ENCODE measurements at places on chromosomes 13 and 19.

DNA sequence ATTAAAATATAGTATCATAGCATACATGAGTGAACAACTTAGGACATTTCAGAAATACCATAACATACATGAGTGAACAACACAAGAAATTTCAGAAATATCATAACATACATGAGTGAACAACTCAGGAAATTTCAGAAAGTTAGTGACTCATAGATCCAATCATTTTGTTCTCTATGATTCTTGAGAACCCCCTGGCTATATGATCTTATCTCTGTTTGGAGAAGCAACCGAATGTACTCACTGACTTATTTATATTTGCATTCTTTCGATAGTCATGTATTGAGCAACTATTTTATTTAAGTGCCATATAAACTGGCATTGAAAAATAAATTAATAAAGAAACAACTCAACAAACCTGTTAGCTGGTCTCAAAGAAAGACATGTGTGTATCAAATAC is 251.1 kb downstream of the EFNB2 start:
- no peak for DNase-seq

GRCh38 chr13:24203811-24204210 is 43.3 kb downstream of the SPATA13 start:
- DNase-seq: no peak

- DNase-seq: no peak
Measured at GRCh38 chr19:54266133-54266532, 9.1 kb upstream of the LILRB5 start.

- DNase-seq: peak; percentile 16
Measured at GRCh38 chr13:29435125-29435911, 160.2 kb downstream of the SLC7A1 start.

- DNase-seq: no peak
Measured at GRCh38 chr13:73876323-73876722, 257.9 kb downstream of the KLF12 start.

- DNase-seq: no peak
Measured at GRCh38 chr13:72109863-72110262, 242.9 kb upstream of the DACH1 start.

GRCh38 chr13:110562036-110562597 is 595 bp upstream of the RAB20 start:
- no peak for DNase-seq

DNA sequence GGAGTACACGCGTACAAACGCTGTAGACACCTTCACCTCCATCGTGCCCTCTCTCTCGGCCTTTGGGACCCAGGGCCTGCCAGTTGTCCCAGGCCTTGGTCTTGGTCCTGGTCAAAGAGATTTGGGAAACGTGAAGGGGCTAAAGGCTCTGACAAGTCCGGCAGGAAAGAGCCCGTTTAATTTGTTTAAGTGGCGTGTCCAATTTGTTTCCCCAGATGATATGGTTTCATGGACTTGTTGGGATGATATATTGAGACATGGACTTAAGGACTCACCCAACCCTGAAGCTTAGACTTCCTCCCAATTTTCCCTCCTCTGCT is 2.7 kb downstream of the CLEC11A start:
- no peak for DNase-seq

GRCh38 chr19:17658666-17659065 is 29.5 kb downstream of the UNC13A start:
- DNase-seq: no peak

DNA sequence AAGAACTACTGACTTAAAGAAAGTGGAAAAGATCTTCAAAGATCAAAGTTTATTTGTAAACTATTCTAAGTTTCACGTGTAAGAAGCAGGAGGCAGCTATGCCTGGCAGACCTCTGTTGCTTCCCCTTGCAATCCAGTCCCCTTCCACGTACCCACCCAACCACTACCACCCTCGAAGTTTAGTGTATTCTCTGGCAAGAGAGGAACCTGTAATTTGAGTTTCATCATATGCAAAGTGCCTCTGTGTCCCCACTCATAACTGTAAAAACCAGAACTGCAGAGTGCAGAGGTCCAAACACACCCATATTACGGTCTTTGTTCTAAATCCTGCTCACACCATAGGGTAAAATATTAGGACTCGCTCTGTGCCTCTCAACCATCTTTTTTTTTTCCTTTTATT is 75.8 kb upstream of the FRY start:
- no peak for DNase-seq

DNA sequence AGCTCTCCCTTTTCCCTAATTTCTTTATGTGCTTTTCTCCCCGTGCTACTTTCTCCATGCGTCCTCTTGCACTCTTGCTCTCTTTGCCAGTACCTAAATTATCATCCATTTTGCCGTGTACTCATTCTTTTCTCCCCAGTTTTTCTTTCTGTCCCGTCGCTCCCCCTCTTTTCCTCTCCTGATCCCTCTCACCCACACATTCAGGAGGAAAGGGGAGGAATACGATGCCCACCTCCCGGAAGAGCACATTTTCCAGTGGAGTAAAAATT is 821 bp downstream of the ZNF616 start:
- no peak for DNase-seq

- no peak for DNase-seq
Measured at GRCh38 chr13:110583178-110583865, 21.8 kb upstream of the RAB20 start.

GRCh38 chr13:114143806-114144605 is 11.6 kb upstream of the RASA3 start:
- no peak for DNase-seq

DNA sequence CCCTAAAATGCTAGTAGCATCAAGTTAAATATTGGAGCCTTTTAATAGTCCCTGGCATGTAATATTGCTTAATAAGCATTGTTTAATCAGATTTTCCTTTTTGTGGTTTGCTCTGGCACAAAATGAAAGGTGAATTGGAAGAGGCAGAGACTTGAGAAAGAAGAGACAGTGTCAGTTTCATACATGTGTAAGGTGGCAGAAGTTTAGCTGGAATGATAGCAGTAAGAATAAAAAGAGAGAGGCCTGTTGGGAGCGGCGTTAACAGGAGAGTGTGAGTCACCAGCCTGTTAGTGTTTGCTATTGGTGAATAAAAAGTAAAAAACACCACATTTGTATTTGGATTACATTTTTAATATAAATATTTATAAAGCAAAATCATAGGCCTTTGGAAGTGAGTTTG is 145.3 kb downstream of the PDS5B start:
- no peak for DNase-seq

GRCh38 chr19:33156334-33156733 is 24.4 kb downstream of the WDR88 start:
- DNase-seq: no peak

DNA sequence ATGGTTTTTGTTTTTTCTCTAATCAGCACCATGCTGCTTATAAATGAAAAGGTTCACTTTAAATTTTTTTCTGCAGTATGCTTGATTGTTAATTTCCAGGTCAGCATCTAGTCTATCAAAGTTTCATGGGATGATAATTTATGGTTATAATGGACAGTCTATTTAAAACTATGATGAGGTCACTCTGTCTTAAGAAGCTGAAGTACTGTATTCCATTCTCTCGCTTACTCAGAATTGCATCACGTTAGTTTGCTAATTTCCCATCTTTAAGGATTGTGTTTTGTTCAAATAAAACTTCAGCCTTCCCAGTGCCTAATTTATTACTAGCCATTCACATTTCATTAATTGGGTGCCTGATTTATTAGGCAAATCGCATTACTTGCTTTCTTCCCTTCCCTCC is 94.3 kb downstream of the GPC6 start:
- no peak for DNase-seq

DNA sequence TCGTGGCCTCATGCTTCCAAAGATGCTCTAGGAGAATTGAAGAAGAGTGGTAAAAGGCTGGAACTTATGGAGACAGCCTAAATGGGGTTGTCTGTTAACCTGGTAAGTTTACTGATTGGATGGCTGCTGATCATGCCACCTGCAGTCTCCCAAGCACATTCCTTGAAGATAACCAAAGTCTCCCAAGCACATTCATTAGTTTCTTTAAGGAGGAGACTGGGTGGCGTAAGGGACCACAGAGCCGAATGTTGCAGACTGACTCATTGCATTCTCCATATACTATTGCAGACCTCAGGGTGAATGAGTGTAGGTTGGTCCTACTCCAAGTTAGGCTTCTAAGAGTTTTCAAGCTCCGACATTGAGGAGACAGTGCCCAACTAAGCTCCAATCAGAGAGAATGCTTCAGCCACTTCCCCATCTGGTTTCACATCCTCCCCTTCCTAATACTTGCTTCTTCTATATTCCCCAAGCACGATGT is at the start of gene IGFL3:
Gene IGFL3, minus strand, starts transcription at position 51 of the 478 bp plus-strand sequence. Its CDS starts 39 bp downstream, at position 12.
- no peak for DNase-seq

- no peak for DNase-seq
Measured at GRCh38 chr19:11657307-11657706, 60.0 kb downstream of the ZNF627 start.

GRCh38 chr19:2555422-2556220 is 79.7 kb downstream of the GADD45B start:
- no peak for DNase-seq

DNA sequence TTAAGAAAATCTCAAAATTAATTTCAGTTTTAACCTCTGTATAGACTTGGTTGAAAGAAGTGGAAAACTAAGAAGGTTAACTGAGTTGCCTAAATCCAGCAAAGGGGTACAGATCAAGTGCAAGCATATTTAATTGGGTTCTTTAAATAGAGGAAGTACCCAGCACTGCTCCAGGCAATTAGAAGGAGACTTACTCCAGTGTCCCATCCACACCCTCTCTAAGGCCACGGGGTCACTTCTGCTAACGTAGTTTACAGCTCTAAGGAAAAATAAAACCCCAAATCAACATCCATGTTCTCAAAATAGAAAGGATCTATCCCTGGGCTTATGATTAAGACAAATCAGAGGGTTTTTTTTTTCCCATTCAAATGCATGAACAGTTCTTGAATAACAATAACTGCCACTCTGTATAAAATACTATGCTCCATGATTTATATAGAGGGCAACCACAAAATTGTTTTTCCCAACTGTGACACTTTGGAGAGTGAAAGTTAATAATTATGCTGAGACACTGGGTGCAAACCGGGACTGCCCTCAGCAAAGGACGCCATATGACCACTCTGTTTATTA is 4.6 kb downstream of the FRY start:
- DNase-seq: no peak

- no peak for DNase-seq
Measured at GRCh38 chr19:34960940-34961679, 2.9 kb downstream of the ZNF792 start.

DNA sequence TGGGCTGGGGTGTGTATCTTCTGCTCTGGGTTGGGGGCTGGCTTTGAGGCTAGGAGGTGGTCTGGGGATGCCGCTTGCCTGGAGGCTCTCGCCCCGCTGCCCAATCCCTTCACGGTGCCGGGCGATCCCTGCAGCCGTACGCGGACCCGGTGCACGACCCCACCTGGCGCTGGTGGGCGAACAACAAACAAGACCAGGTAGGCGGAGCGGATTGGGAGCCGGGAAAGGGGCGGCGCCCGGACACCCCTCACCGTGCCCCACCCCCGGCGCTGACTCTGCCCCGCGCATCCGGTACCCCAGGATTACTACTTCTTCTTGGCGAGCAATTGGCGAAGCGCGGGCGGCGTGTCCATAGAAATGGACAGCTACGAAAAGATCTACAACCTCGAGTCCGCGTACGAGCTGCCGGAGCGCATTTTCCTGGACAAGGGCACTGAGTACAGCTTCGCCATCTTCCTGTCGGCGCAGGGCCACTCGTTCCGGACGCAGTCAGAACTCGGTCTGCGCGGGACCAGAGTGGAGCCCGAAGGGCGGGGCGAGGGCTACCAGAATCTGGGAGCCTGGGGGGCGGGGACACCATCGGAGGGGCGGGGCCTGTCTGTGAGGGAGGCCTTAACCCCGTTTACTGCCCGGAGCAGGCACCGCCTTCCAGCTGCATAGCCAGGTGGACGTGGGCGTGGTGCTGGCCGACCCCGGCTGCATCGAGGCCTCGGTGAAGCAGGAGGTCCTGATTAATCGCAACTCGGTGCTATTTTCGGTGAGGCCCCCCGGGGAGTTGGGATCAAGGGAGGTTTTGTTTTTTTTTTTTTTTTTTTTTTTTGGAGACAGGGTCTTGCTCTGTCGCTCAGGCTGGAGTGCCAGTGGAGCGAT is 12.1 kb upstream of the PSMD8 start:
- DNase-seq: peak; percentile 73

DNA sequence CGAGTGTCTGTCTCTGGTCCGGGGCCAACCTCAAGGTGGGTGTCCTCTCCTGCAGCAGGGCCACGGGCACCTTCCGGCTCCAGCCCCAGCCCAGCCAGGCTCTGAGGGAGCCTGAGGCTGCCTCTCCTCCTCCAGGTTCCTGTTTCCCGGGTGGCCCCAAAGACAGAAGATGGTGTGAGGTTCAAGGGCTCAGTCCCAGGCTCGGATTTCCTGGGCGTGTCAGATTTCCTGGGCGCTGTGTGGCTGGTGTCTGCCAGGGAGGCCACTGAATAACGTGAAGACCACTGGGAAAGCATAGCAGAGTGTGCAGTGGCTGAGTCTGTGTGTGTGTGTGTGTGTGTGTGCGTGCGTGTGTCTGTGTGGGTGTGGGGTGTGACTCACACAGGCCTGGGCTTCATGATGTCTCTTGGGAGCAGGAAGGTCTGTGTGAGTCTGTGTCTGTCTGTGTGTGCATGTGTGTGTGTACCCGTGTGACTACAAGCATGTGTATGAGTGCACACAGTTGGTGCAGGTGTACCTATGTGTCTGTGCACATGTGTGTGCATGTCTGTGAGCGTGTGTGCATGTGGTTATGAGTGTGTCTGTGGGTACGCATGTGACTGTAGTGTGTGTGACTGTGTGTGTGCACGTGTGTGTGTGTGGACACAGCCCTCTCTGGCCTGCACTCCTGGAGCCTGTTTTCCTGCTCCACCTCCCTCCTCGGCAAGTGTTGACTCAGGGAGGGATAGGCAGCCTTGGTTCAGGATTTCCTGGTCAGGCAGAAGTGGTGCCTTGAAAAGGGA is 28.3 kb downstream of the CEBPA start:
- no peak for DNase-seq

GRCh38 chr19:54430306-54431254 is 15.3 kb downstream of the TTYH1 start:
- DNase-seq: no peak

- no peak for DNase-seq
Measured at GRCh38 chr19:10182076-10182475, 12.7 kb downstream of the DNMT1 start.

DNA sequence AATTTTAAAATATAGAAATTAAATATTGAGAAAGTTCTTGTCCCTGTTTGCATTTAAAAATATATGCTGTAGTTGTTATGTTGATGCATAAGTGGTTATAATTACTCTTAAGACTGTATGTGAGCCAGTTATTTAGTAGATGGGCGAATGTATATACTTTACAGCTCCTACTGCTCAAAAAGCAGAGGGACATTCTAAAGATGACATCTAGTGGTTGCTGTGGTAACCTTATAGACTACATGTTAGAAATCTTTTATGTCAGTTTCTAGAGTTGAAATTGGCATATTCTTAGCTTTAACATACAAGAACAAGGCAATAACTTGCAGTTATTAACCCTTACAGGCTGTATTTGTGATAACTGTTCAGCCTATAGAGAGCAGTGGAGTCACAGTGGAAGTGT is 160.5 kb downstream of the OLFM4 start:
- DNase-seq: no peak

- DNase-seq: no peak
Measured at GRCh38 chr19:10762656-10763055, 44.8 kb downstream of the DNM2 start.

Measured in T1000 (cell line).